ENCODE measurements at places on chromosomes 5 and 9. TPM values are rescaled to one million over a fixed set of nuclear protein-coding genes. Genes with fewer than 3 reads are reported as not detected.

DNA sequence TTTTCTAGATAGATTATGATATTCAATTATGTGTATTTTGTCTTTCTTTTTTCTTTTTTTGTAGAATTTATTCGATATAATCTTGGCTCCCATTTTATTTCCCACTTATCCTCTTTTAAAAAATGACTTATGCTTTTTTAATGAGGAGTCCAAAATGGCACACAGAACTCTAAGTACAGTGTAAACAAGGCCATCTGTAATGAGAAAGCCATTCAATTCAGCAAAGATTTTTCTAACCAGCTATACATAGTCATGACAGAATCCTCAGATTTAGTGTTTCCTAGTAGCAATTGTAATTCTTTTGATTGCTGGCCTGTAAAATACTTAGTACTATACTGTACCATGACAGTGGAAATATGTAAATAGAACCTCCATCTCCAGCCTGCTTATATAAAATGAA lies 651.4 kb downstream of the RAB3C start:
- H3K4me1 ChIP-seq: no peaks in the 10 kb centered on the region
- H3K27me3 ChIP-seq: no peaks in the 10 kb centered on the region
- no peak overlapping the region for H3K27ac ChIP-seq
- H3K36me3 ChIP-seq: no peaks in the 10 kb centered on the region
- H3K4me3 ChIP-seq: no peak overlapping the region

DNA sequence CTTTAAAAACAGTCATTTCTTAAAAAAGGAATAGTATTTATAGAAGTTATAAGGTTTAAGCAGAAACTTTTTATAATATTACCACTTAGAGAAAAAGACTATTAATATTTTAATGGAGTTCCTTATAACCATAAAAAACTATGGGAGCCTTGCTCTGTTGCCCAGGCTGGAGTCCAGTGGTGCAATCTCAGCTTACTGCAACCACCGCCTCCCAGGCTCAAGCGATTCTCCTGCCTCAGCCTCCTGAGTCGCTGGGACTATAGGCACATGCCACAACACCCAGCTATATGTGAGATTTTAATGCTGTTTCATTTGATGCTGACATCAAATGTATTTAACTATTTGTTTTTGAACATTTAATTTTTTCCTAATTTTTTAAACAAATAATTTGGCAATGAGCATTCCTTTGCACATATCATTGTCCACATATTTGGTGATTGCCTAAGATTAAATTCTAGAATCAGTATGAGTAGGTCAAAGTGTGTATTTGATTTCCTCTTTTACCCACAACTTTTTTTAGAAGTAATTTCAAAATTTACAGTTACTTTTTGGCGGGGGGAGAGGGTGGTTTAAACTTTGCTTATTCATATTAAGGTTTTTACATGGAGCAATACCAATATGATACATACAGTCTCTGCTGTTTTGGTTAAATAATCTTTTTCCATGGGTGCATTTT lies 235.5 kb downstream of the ARHGEF28 start:
- H3K27ac ChIP-seq: no peak overlapping the region
- no peaks in the 10 kb centered on the region for H3K36me3 ChIP-seq
- no peak for DNase-seq
- H3K4me1 ChIP-seq: no peaks in the 10 kb centered on the region

DNA sequence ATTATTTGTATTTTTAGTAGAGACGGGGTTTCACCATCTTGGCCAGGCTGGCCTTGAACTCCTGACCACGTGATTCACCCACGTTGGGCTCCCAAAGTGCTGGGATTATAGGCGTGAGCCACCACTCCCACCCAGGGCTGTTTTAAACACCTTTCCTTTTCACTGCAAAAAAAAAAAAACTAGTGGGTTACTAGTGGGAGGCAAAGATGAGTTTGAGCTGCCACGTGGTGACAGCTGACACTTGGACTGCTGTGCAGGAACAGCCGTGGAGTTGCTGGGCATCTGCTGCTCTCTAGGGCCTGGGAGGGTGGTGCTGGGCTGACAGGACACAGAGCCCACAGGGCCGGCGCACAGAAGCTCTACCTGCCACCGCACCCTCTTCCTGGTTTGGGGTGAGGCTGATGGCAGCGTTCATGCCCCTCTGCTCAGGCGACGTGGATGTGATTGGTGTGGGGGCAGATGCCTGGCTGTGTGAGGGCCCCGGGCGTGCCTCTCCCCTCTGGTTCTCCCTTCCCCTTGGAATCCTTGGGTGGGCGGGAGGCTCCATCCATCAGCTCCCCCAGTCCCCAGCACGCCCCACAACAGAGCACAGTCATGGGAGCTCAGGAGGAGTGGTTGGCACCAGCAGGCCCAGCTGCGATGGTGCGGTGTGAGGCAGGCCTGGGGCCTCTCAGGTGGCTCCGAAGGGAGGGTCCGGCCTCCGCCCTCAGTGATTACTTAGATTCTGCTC lies 16.9 kb downstream of the RABL6 start:
- DNase-seq: no peak
- no peak overlapping the region for H3K27ac ChIP-seq
- H3K4me3 ChIP-seq: no peak overlapping the region
- no peaks in the 10 kb centered on the region for H3K27me3 ChIP-seq
- no peaks in the 10 kb centered on the region for H3K4me1 ChIP-seq

- no peaks in the 10 kb centered on the region for H3K27me3 ChIP-seq
- no peaks in the 10 kb centered on the region for H3K36me3 ChIP-seq
- peak overlapping the region; percentile 69 for H3K4me3 ChIP-seq
- peak overlapping the region; percentile 42 for H3K27ac ChIP-seq
- no peak for DNase-seq
- no peaks in the 10 kb centered on the region for H3K4me1 ChIP-seq
Observed at GRCh38 chr5:132747616-132748440, 602 bp downstream of the CCNI2 start.

DNA sequence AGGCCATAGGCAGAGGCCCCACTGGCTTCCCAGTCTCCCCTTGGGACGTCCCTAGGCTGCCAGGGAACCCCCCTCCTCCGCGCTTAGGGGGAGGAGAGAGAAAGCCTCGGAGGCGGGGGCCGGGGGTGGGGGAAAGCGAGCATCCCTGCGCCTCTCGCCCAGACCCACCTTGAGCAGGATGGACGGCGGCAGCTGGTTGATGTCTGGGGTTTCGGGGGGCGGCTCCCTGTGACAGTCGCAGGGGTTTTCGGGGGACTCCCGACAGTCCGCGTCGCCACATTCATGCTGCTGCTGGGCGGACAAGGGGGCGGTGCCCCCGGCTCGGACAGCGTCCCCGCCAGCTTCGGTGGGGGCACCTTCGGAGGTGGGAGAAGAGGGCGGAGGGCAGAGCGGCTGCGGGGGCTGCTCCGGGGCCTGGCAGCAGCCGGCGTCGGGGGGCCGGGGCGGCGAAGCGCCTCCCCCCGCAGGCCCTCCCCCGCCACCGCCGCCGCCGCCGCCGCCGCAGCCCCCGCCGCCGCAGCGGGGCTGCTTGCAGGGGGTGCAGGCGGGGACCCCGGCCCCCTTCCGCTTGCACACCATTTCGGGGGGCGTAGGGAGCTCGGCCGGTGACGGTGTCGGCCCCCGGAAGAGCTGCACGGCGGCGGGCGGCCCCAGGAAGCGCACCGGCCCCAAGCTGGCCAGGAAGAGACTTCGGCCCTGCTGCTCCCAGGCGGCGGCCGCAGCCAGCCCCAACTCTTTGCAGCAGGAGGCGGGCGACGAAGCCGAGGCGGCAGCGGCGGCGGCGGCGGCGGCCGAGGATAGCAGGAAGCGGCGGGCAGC lies 1.2 kb downstream of the FBXL17 start:
- peak overlapping the region; percentile 83 for H3K4me3 ChIP-seq
- peaks cover 4% of the 10 kb centered on the region for H3K4me1 ChIP-seq
- peak overlapping the region; percentile 98 for H3K27ac ChIP-seq

DNA sequence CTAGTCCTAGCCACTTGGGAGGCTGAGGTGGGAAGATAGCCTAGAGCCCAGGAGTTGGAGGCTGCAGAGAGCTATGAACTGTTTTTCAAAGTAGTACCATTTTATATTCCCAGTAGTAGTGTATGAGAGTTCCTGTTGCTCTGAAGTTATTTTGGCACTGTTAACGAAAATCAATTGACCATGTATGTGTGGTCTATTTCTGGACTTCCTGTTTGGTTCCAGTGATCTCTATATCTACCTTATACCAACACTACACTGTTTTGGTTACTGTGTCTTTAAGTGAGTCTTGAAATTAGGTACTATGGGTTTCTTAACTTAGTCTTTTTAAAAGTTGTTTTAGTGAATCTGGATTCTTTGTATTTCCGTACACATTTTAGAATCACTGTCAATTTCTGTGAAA lies 13.6 kb downstream of the SLF1 start:
- H3K4me1 ChIP-seq: no peaks in the 10 kb centered on the region
- H3K4me3 ChIP-seq: no peak overlapping the region
- H3K27ac ChIP-seq: no peak overlapping the region

GRCh38 chr9:115606838-115607237 lies 488.9 kb upstream of the TNC start:
- no peak overlapping the region for H3K4me3 ChIP-seq
- no peaks in the 10 kb centered on the region for H3K4me1 ChIP-seq
- H3K27ac ChIP-seq: no peak overlapping the region
- H3K36me3 ChIP-seq: no peaks in the 10 kb centered on the region

- H3K27me3 ChIP-seq: no peaks in the 10 kb centered on the region
- no peaks in the 10 kb centered on the region for H3K36me3 ChIP-seq
- H3K4me3 ChIP-seq: no peak overlapping the region
- no peaks in the 10 kb centered on the region for H3K4me1 ChIP-seq
Observed at GRCh38 chr5:135223891-135224625, 175.0 kb downstream of the MACROH2A1 start.

DNA sequence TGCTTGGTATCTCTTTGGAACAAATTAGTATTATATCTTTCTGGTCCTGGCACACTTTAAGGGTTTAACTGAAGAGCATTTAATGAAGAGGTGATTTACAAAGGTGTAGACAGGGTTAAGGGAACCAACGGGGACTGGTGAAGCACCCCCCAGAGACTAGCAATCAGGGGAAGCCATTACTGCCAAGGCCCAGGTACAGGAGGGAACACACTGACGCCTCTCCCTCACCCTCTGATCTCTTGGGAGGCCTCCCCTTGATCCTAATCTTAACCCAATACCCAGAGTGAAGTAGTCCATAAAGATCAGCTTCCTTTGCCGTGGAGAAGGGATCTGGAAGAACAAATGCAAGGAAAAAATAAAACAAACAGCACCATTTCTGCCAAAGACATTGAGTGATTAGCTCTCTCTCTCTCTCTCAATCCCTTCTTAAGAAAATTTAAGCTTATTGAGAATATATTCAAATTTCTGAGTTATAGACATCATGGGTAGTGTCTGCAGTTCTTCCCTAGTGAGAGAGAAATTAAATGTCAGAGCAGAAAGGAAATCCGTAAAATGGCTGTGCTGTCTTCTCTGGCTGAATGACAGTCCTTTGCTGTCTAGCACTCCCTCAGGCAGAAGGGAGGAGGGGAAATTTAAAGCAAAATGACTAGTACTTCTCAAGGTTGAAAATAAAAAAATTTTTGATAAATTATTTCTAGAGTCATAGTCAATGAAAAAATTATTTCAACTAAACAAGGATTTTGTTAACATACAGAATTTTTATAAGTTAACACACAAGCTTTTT lies 20.0 kb downstream of the F2R start:
- DNase-seq: no peak
- H3K27me3 ChIP-seq: no peaks in the 10 kb centered on the region
- H3K4me1 ChIP-seq: no peaks in the 10 kb centered on the region
- no peak overlapping the region for H3K27ac ChIP-seq

- H3K36me3 ChIP-seq: no peaks in the 10 kb centered on the region
- H3K4me1 ChIP-seq: no peaks in the 10 kb centered on the region
- H3K27ac ChIP-seq: no peak overlapping the region
- H3K4me3 ChIP-seq: no peak overlapping the region
- DNase-seq: no peak
Observed at GRCh38 chr5:178404987-178405386, 172.4 kb upstream of the PHYKPL start.

DNA sequence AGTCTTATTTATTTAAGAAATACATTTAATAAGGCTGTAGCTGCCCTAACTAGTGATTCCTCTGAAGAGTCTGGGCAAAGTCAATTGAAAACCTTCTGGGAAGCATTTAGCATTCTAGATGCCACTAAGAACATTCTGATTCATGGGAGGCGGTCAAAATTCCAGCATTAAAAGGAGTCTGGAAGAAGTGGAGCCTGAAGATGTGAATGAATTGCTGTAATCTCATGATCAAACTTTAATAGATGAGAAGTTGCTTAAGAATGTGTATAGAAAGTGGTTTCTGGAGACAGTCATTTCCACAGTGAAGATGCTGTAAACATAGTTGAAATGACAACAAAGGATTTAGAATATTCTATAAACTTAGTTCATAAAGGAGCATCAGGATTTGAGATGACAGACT lies 61.4 kb downstream of the WDR41 start:
- no peaks in the 10 kb centered on the region for H3K4me1 ChIP-seq
- no peak for DNase-seq
- H3K27ac ChIP-seq: no peak overlapping the region
- H3K27me3 ChIP-seq: no peaks in the 10 kb centered on the region
- H3K36me3 ChIP-seq: peaks cover 4% of the 10 kb centered on the region

DNA sequence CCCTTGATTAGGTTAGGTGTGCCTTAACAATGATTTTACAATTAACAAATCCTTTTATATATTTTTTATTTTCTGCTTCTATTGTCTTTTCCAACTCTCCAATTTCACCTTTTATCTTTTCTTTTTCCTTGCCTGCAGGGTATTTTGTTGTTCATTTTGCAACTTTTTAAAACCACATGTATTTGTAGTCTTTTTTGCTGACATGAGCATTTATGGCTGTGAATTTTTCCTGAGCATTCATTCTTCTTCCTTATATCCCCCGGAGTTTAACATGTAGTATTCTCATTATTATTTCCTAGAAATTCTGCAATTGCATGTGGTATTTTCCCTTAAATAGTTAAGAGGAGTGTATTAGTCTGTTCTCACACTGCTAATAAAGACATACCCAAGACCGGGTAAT lies 41.6 kb downstream of the FAM81B start:
- H3K4me3 ChIP-seq: no peak overlapping the region
- no peaks in the 10 kb centered on the region for H3K4me1 ChIP-seq
- no peaks in the 10 kb centered on the region for H3K36me3 ChIP-seq
- H3K27me3 ChIP-seq: no peaks in the 10 kb centered on the region

Gene SHISAL2B
- total RNA-seq: not detected

Gene SEPTIN8
- 57.6 TPM for total RNA-seq

Gene SH2D3C
- total RNA-seq: 3.5 TPM

Gene LCN2
- total RNA-seq: 162 TPM
